ENCODE measurements at places on chromosomes 12 and 14.
A peak's percentile ranks its signal among the peaks of the same experiment; 100 is the strongest.

DNA sequence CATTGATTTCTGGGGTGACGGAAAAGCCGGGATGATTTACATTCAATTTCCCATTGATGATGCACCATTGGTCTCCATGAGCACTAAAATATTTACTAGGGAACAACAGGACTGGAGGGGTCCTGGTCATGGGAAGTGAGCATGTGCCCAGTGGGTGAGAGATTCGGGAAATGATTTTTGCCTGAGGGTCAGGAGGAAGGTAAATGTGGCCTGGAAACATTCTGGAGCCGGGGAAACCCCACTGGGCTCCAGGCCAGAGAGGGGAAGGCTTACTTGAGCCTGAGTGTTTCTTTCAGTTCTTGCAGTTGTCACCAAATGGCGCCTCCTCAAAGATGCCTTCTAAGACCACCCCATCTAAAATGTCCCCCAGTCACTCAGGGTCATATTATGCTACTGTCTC lies 532.3 kb upstream of the TBX3 start:
- no peak for DNase-seq

- DNase-seq = no peak
Observed at GRCh38 chr14:33560718-33561431, 390.0 kb downstream of the EGLN3 start.

DNA sequence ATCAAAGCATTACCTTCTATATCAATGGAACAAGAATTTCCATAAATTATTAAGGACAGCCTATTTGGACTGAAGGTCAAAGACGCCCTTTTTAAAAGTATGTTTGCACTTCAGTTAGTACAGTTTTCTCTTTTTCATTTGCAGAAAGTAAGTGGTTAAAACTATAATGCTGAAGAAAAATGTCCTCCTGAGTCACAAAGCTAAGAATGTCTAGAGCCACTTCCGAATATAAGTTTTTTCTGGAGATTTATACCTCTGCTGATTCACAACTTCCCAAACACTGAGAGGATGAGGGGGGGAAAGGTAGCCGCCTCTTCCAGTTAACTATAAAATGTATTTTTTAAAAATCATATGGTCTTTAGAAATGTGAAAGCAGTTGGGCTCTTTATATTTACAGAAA lies 84.9 kb downstream of the DUSP6 start:
- DNase-seq = no peak

GRCh38 chr14:22469538-22470303 lies 119.3 kb downstream of the DAD1 start:
- DNase-seq = no peak

GRCh38 chr14:85991156-85991555 lies 461.2 kb downstream of the FLRT2 start:
- DNase-seq = no peak

DNA sequence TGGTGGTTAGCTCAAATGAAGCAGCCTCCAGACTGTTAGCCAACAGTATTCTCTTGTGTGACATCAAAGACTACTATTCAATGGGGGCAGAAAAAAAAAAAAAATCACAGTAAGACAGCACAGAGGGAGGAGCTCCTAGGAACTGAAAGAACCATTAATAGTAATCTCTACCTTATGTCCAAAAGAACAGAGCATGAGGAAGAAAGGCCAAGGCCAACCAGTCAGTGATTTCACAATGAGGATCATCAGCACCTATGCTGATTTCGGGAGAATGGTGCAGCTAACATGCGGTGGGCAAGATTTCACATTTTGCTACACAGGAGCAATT lies 66.3 kb upstream of the SOX5 start:
- DNase-seq = no peak

- no peak for DNase-seq
Observed at GRCh38 chr12:104793285-104793684, 164.8 kb downstream of the SLC41A2 start.

- DNase-seq = no peak
Observed at GRCh38 chr14:81464253-81465002, 64.3 kb upstream of the STON2 start.

DNA sequence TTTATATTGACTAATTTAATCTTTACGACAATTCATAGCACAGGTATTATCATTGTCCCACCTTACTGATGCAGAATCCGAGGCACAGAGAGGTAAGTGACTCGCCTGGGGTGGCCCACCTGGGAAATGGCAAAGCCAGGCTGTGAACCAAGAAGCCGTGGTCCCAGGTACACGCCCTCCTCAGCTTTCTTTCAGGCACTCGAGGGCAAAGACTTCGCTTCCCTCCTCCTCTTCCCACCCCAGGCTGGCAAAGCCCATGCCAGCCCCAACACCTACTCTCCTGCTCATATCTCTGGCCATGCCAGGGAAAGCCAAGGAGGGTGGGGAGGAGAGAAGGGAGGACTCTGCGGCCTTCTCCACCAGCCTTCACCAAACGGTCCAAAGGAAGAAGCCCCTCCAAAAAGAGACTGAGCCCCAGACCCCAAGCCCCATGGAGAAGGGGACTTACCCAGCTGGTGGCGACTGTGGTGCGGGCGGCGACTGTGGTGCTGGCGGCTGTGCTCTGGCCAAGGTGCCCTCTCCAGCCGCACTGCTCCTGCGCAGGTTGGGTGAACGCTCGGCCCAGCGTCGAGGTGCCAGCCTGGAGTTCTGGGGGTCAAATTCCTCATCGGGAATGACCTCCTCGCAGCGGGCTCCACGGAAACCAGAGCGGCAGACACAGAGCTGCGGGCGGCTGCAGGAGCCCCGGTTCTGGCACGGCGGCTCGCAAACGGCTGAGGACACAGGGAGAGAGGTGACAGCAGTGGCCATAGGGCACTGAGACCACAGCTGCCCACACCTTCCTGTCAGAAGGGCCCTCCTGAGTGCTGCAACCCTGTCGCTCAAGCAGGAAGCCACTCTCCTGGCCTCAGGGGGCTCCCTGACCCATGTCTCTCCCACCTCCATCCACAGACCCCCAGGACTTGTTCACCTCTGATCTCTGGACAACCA lies 26.4 kb downstream of the LTBP2 start:
- DNase-seq = no peak

- DNase-seq = no peak
Observed at GRCh38 chr12:53340398-53340797, 4.2 kb upstream of the SP7 start.

GRCh38 chr14:88669346-88669745 lies 106.5 kb downstream of the ZC3H14 start:
- DNase-seq = no peak

DNA sequence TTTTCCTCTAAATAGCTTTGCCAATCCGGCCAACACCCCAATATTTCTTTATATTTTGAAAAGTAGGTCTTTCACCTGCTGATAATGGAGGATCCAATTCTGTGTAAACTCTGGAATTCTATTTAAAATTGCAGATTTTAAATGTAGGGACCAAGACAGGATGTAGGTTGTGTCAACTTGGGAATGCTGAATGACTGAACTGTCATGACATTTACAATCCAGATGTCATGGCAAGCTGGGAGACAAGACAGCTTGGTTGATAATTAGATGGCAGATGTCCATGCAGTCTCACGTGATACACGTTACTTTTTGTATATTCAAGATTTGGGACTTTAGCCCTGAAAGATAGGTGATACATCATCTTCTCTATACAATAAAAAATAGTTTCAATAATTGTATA lies 477.2 kb downstream of the DIO2 start:
- no peak for DNase-seq

GRCh38 chr12:84619053-84619571 lies 293.5 kb downstream of the SLC6A15 start:
- DNase-seq = no peak

DNA sequence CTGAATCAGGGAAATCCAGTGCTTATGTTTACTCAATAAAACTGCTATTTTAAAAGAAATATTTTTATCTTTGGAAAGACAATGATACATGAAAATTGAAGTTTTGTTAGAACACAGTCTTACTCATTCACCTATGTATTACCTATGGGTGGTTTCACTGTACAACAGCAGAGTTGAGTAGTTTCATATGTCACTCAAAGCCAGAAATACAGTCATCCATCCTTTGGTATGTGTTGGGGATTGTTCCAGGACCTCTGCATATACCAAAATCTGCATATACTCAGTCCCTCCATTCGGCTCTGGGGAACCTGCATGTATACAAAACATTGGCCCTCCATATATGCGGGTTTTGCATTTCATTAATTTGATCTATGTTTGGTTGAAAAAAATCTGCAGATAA lies 190.6 kb downstream of the GPHN start:
- no peak for DNase-seq

GRCh38 chr14:56137849-56138248 lies 19.6 kb downstream of the PELI2 start:
- DNase-seq = peak; percentile 33

- DNase-seq = no peak
Observed at GRCh38 chr12:59643550-59643949, 47.7 kb downstream of the SLC16A7 start.

- DNase-seq = peak; percentile 7
Observed at GRCh38 chr12:110745542-110746284, 3.0 kb upstream of the PPP1CC start.

GRCh38 chr14:58826845-58827686 lies 189.3 kb downstream of the DACT1 start:
- DNase-seq = no peak

GRCh38 chr12:49887091-49887490 lies 16.6 kb downstream of the FAIM2 start:
- no peak for DNase-seq

- no peak for DNase-seq
Observed at GRCh38 chr12:23290627-23291330, 658.7 kb downstream of the SOX5 start.

DNA sequence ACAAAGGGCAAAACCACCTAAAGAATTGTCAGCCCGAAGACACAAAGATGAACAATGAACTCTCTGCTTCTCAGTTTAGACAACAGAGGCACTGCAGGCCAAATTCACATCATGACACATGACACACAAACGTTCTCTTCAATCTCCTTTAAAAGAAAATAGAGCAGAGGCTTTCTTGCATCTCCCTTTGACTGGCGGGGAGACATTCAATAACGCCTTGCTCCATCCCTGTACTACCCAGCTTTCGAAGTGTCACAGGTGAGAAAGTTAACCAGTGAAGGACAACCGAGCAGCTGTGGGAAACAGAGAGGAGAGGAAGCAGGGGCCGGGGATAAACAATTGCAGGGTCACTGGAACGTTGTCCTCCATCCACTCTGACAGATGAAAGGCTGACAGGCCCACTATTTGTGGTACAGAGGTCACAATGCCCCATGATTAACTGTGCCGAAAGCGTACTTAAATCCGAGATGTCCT lies 130.8 kb downstream of the PHLDA1 start:
- DNase-seq = no peak

- no peak for DNase-seq
Observed at GRCh38 chr14:100382106-100382455, 58.9 kb downstream of the SLC25A47 start.

DNA sequence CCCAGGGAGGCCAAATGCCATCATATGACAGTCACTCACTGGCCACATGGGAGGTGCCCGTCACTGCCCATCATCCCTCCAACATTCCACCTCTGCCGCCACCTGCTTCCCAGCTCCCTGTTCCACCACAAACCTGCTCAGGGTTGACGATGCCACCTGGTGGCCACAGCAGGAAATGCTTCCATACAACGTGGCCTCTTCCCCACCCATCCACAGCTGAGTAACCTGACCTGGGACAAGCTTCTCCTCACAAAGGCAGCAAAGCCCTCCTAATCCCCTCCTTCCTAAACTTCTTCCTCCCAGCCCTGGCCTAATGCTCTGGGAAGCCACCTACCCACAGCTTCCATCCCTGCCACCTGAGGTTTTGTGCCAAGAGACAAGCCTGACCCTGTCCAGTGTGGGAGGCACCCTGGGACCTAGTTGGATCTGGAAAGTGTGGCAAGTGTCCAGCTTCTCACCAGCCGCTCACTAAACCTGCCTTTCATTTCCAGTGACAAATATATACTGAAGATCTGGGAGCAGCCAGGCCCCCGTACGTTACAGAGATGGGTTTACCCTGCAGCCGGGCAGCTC lies 4.3 kb downstream of the DEGS2 start:
- no peak for DNase-seq

DNA sequence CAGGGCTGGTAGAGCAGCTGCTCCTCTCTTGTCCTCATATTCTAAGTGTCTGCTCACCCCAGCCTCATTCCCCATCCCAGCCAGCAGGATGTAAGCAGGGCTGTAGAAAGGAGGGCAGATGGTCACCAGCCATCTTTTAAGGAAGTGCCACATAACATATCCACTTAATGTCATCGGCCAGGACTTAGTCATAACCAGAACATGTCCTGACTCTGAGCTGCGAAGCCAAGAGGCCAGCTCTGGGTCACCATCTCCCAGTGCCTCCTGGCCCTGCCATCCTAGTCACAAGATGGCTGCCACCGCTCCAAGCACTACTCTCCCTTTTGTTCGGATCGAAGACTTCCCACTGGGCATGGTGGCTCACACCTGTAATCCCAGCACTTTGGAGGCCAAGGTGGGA lies 123.9 kb downstream of the PLXNC1 start:
- no peak for DNase-seq

DNA sequence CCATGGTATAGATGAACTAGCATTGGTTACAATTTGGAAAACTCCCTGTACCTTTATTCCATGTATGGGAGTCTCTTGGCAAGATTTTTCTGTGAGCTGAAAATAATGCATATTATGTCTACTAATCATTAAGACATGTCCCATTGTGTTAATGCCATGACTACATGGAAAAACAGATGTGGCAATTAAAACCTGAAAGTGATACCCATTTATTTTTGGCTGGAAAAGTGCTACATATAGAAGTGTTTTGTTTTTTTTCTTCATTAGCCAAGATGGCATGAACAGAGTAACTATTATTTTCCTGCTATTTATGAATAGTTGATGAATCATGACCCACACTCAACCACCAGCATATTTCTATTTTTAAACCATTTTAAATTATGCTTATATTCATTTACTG lies 58.2 kb downstream of the ALG10B start:
- no peak for DNase-seq

- DNase-seq = no peak
Observed at GRCh38 chr12:19962192-19962591, 406.1 kb upstream of the PDE3A start.

GRCh38 chr14:41830714-41831406 lies 224.2 kb downstream of the LRFN5 start:
- no peak for DNase-seq

- DNase-seq = no peak
Observed at GRCh38 chr14:51240804-51241380, 845 bp downstream of the TMX1 start.

GRCh38 chr12:56677680-56678079 lies 10.4 kb downstream of the PTGES3 start:
- no peak for DNase-seq

- no peak for DNase-seq
Observed at GRCh38 chr14:52352061-52352491, 38.0 kb downstream of the PTGER2 start.

DNA sequence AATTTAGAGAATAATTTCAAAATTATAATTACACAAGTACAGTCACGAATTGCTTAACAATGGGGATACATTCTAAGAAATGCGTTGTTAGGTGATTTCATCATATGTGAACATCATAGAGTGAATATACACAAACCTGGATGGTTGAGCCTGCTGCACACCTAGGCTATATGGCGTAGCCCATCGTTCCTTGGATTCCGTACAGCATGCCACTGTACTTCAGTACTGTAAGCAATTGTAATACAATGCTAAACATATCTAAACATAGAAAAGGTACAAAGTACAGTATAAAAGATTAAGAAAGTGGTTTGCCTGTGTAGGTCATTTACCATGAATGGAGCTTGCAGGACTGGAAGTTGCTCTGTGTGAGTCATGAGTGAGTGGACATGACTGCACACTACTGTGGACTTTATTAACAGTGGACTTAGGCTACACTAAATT lies 286.2 kb downstream of the CACNA1C start:
- no peak for DNase-seq
